A549 treated with ZK216348 at 1 μM for 4 hours (cell line): ENCODE measurements at places on chromosomes 11 and 22. TPM values are rescaled to one million over a fixed set of nuclear protein-coding genes. Genes with fewer than 3 reads are reported as not detected.

Gene OSM
- not detected in 5 replicates for total RNA-seq

Gene ASRGL1
- 12.7 to 13.7 TPM (median 13.1 TPM) in 5 replicates for total RNA-seq

Gene CHRM1
- 0.05 TPM in 1 of 5 replicates, not detected in the others for total RNA-seq

Gene KCNQ1
- 0.62 to 1.0 TPM (median 0.71 TPM) in 4 of 5 replicates, not detected in the other for total RNA-seq

Gene TMPRSS4
- 0.14 TPM in 1 of 5 replicates, not detected in the others for total RNA-seq
